DMS 273 treated with DMSO at 0.1 percent for 48 hours (cell line): ENCODE measurements at places on chromosomes 13 and 19.

- DNase-seq: no peak
These were observed 141.3 kb downstream of the ZAR1L start for GRCh38 chr13:32173881-32174280.

DNA sequence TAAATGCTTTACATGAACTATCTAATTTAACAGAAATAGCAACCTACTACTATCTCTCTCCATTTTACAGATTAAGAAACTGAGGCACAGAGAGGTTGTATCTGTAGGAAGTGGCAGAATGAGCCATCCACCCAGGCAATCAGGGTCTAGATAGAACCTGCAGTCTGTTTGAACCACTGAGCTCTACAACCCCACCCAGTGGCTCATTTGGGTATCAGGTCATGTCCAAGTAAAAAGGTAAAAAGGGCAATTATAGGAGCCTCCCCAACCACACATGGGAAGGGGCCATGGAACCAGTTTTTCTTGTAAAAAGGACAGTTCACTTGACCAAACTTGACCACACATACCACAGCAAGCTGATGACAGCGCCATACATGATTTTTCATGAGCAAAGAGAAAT, 92.9 kb upstream of the SGCG start:
- DNase-seq: no peak

DNA sequence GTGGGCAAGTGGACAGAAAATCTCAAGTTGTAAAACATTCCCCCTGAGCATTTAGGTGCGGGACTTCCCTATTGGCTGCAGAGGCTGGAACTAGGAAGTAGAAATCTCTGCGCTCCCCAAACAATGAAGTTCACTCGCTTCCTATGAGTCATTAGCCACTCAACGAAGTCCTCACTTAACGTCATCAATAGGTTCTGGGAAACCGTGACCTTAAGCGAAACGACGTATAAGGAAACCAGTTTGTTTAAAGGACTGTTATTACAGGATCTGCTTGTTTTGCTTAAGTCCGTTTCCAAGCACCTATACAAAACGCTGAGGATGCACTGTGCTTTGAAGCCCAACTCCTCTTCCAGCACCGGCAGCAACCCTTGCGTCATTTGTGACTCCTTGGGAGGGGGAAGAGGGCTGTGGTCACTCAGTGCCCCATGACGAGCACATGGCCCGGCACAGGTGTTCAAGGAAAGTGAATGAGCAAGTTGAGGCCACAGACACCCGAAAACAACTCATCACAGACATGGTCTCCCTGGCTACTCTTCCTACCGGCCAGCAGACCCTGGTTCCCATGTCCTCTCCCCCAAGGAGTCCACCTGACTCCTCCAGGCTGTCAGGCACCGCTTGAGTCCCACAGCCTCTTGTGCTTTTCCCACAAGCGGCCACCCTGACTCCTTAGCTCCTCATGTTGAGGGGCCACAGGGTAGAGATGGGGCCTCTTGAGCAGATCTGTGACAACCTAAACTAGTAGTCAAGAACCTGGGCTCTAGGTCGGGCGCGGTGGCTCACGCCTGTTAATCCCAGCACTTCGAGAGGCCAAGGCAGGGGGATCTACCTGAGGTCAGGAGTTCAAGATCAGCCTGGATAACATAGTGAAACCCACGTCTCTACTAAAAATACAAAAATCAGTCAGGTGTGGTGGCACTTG, 4.8 kb downstream of the RPS16 start:
- no peak for DNase-seq

GRCh38 chr19:18613589-18614234, 1.0 kb downstream of the TMEM59L start:
- DNase-seq: no peak

DNA sequence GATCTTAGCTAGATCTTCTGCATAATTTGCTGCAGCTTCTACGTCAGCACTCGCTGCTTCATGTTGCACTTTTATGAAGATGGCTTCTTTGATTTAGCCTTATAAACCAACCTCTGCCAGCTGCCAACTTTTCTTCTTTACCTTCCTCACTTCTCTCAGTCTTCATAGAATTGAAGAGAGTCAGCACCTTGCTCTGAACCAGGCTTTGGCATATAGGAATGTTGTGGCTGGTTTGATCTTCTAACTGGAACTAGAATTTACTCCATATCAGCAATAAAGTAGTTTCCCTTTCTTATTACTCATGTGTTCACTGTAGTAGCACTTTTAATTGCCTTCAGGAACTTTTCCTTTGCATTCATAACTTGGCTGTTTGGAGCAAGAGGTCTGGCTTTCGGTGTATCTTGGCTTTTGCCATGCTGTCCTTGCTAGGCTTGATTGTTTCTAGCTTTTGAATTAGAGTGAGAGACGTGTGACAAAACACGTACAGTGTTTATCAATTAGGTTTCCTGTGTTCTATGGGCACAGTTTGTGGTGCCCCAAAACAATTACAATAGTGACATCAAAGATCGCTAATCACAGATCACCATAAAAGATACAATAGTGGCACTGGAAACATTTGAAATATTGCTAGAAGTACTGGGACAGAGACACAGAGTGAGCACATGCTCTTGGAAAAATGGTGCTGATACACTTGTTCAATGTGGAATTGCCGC, 50.7 kb downstream of the NDFIP2 start:
- DNase-seq: no peak

- DNase-seq: no peak
These were observed 7.8 kb upstream of the MKNK2 start for GRCh38 chr19:2058570-2059421.

- no peak for DNase-seq
These were observed 75.9 kb downstream of the FRY start for GRCh38 chr13:32107474-32107873.

DNA sequence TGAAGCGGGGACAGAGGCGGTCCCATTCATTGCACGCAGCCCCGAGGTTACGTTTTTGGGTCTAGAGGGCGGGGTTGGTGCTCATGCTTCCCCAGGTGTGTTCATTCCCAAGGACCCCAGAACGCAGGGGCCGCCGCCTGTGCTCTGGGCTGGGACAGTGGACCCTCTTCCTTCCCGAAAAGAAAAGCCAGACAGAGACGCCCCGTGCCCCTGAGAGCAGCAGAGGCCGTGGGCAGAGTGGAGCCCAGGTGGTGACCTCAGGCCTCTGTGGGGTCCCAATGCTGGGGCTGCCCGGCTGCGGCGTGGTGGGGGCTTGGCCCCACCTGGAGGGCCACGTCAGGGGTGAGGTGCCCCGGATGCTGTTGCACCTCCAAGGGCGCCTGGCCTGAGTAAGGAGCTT, 15.4 kb downstream of the SGTA start:
- DNase-seq: no peak

- no peak for DNase-seq
These were observed 32.2 kb downstream of the MTRF1 start for GRCh38 chr13:41231025-41231677.

DNA sequence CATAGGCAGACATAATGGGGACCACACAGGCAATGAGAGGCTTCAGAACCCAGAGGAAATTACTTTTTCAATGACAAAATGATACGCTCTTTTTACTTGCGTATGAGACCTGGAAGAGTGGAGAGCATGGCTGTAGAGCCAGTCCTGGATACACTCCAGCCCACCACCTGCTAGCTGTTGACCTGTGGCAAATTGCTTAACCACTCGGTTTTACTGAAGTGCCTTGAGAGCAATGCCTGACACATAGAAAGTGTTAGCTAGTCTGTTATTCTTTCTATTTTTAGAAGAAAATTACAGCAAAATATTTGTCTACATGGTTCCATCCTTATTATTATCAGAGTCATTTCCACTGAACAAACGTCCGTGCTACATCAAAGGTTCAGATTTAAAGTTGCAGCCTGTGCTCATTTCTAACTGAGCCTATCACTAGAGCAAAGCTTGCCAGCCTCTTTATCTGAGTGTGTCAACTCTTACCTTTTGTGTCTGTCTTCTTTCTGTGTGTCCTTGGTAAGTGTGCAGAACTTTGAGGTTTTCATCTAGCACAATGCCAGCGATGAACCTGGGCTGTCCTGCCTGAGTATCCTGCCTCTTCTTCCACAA, 9.6 kb upstream of the GPR183 start:
- no peak for DNase-seq

- no peak for DNase-seq
These were observed 58.6 kb downstream of the LMO7 start for GRCh38 chr13:75694722-75695121.

DNA sequence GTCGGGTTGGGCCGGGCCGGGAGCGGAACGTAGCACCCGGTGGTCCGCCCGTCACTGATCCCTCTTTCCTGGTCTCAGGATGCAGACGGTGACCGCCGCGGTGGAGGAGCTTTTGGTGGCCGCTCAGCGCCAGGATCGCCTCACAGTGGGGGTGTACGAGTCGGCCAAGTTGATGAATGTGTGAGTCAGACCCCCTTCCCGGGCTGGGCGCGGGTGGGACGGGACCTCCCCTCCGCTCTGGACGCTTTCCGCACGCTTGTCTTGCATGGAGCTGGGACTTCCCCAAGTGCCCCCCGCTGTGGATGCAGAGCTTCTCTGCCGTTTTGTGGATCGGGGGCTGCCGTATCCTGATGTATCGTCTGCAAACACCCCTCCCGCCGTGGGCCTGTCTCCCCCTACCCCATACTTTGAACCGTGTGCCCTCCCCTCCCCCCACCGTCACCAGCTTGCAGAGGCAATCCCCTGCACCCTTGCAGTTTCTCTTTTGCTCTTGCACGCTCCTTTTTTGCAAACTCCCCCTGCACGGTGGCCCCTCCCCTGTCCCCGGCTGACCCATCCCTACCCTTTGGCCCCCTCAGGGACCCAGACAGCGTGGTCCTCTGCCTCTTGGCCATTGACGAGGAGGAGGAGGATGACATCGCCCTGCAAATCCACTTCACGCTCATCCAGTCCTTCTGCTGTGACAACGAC, 669 bp downstream of the GADD45B start:
- DNase-seq: no peak

- DNase-seq: no peak
These were observed 357.8 kb downstream of the DCT start for GRCh38 chr13:94121686-94122085.

DNA sequence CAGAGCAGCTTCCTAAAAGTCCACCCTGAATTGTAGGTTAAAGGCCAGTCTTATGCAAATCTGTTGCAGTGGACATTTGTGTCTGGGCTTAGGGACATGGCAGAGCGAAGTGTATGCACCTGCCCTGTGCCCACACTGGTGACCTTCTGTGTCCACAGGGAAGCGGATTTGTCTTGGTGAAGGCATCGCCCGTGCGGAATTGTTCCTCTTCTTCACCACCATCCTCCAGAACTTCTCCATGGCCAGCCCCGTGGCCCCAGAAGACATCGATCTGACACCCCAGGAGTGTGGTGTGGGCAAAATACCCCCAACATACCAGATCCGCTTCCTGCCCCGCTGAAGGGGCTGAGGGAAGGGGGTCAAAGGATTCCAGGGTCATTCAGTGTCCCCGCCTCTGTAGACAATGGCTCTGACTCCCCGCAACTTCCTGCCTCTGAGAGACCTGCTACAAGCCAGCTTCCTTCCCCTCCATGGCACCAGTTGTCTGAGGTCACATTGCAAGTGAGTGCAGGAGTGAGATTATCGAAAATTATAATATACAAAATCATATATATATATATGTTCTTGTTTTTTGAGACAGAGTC, 25.5 kb downstream of the CYP2B6 start:
- no peak for DNase-seq

- no peak for DNase-seq
These were observed 2.8 kb upstream of the CEACAM5 start for GRCh38 chr19:41705393-41706174.

DNA sequence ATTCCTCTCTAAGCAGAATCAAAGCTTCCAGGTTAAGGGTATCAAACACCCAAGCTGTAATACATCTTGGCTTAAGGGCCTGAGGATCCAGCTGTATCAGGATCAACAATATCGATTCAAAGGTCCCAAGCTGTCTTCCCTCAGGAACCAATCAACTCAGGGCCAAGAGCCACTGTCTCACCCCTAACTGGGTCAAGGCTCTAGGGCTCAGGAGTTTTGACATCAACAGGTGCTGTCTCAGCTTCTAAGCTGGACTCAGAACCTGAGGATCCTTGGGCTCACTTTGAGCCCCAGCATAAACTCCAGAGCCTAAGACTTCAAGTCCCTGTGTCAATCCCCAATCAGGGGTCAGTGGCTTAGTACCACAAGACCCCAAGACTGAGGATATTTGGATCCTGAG, 917 bp downstream of the FBXW9 start:
- no peak for DNase-seq

GRCh38 chr13:99983499-99984401, 2.2 kb downstream of the ZIC2 start:
- no peak for DNase-seq

DNA sequence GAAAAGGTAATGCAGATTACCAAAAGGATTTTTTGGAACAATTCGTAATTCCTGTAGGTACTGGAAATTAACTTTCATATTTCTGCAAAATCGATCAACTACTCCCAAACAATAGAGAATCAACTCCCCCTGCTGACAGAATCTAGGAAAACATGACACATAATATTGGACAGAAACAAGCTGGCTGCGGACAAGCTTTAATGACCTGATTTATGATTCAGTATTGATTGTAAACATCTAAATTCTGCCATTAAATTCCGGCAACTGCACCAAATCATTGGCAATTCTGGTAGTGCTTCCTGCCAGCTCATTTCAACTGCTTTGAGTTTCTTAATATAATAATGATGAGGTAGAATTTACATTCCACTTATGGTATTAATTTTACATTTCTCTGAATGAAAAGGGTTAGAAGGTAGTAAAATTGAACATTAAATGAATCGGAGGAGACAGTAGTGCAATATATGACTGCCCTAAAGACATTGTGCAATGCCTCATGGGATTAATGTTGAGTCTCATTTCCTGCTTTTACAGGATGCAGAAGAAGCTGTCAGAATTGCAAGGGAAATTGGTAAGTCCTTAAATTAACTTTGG, 146.5 kb downstream of the PCCA start:
- DNase-seq: no peak

- DNase-seq: no peak
These were observed 3.9 kb upstream of the CLEC4M start for GRCh38 chr19:7759156-7759555.

DNA sequence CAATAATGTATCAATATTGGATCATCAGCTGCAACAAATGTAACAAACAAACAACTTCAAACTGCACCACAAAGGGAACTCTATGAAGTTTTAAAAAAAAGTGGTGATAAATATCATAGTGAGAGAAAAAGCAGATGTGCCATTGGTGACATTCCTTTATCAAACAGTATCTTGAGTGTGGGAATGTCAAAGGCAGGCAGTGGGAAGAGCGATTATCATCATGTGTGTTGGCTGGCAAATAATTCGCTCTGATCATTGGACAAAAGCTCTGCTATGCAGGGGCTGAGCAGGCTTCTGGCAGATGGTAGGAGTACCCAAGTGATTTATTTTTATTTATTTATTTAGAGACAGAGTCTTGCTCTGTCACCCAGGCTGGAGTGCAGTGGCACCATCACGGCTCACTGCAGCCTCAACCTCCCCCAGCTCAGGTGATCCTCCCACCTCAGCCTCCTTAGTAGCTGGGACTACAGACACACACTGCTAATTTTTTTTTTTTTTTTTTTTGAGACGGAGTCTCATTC, 55.9 kb upstream of the RANBP3 start:
- DNase-seq: no peak

DNA sequence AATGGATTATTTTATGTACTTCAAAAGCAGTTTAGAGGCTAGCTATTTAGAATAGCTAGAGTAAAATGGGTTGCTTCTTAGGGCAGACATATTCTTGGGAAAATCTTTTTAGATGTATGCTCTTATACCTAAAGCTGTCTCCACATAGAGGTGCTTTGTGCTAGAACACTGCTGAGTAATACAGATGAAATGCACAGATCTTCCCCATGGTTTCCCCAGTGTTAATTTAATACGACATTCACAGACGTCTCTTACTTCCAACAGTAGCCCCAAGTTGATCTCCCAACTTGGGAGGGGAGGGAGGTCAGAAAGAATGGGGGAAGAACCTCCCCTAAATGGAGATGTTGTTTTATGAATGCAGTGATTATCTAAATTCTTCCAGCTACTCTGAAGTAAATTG, 16.9 kb downstream of the NALCN start:
- no peak for DNase-seq
